Purkinje cell (primary cell): ENCODE measurements at places on chromosomes 5 and 9. TPM values are rescaled to one million over a fixed set of nuclear protein-coding genes. Genes with fewer than 3 reads are reported as not detected.

Gene LCN2
- not detected in 2 replicates for polyA plus RNA-seq

Gene CD274
- 0.27 and 1.5 TPM in 2 replicates for polyA plus RNA-seq

Gene ADAMTS16
- 0.20 TPM in 1 of 2 replicates, not detected in the other for polyA plus RNA-seq

Gene ZNF454
- 0.13 and 1.6 TPM in 2 replicates for polyA plus RNA-seq

Gene C5orf58
- polyA plus RNA-seq = not detected in 2 replicates

Gene SHISAL2B
- not detected in 2 replicates for polyA plus RNA-seq

Gene TMOD1
- polyA plus RNA-seq = 8.3 and 15.1 TPM in 2 replicates

Gene INSL4
- polyA plus RNA-seq = not detected in 2 replicates

Gene LHX6
- 0.15 TPM in 1 of 2 replicates, not detected in the other for polyA plus RNA-seq

Gene HSD17B4
- polyA plus RNA-seq = 139 and 141 TPM in 2 replicates

Gene SPDL1
- 11.4 and 27.5 TPM in 2 replicates for polyA plus RNA-seq

Gene HSPB3
- polyA plus RNA-seq = 2.3 and 9.2 TPM in 2 replicates

Gene GARIN3
- 0.16 and 0.70 TPM in 2 replicates for polyA plus RNA-seq

Gene TPPP
- polyA plus RNA-seq = 2.4 and 5.6 TPM in 2 replicates

Gene CFAP90
- 4.6 and 6.3 TPM in 2 replicates for polyA plus RNA-seq

Gene OR13C9
- polyA plus RNA-seq = not detected in 2 replicates

Gene TRIP13
- polyA plus RNA-seq = 5.2 TPM in 1 of 2 replicates, not detected in the other

Gene PCDHGC3
- polyA plus RNA-seq = 51.6 and 70.9 TPM in 2 replicates

Gene SEMA6A
- polyA plus RNA-seq = 2.7 and 3.3 TPM in 2 replicates

Gene COL5A1
- 5.9 and 11.6 TPM in 2 replicates for polyA plus RNA-seq

Gene NKD2
- 0.13 and 0.48 TPM in 2 replicates for polyA plus RNA-seq

Gene PCDHGC4
- 0.22 and 4.5 TPM in 2 replicates for polyA plus RNA-seq

Gene MBLAC2
- 4.6 and 6.1 TPM in 2 replicates for polyA plus RNA-seq

Gene IL31RA
- not detected in 2 replicates for polyA plus RNA-seq

Gene HRH2
- polyA plus RNA-seq = 8.8 and 11.5 TPM in 2 replicates

Gene PITX1
- not detected in 2 replicates for polyA plus RNA-seq

Gene PCDHA11
- 2.2 and 2.8 TPM in 2 replicates for polyA plus RNA-seq

Gene TMEM215
- polyA plus RNA-seq = 0.69 TPM in 1 of 2 replicates, not detected in the other

Gene TAF9
- 486 and 506 TPM in 2 replicates for polyA plus RNA-seq

Gene GAS1
- polyA plus RNA-seq = 1.0 and 2.4 TPM in 2 replicates
